ENCODE measurements at places on chromosomes 4 and X. TPM values are rescaled to one million over a fixed set of nuclear protein-coding genes. Genes with fewer than 3 reads are reported as not detected.

GYPA gene
- total RNA-seq, result not detected

CXorf66 gene
- total RNA-seq, result not detected

ATP1B4 gene
- total RNA-seq, result not detected

XIAP gene
- 41.4 TPM for total RNA-seq

PDLIM3 gene
- total RNA-seq, result 0.63 TPM

ARHGEF38 gene
- total RNA-seq, result not detected

HAND2 gene
- total RNA-seq, result not detected

MXRA5 gene
- not detected for total RNA-seq

STPG2 gene
- total RNA-seq, result not detected

AMTN gene
- total RNA-seq, result not detected

SLC38A5 gene
- total RNA-seq, result 37.0 TPM

CDS1 gene
- 0.92 TPM for total RNA-seq

RNF150 gene
- total RNA-seq, result 0.35 TPM

GPR34 gene
- not detected for total RNA-seq

ZFYVE28 gene
- 45.4 TPM for total RNA-seq

RHOXF2B gene
- total RNA-seq, result not detected

USP46 gene
- 8.0 TPM for total RNA-seq

UGT2B15 gene
- 0.44 TPM for total RNA-seq

SLC9B1 gene
- total RNA-seq, result 4.2 TPM

DCAF4L1 gene
- total RNA-seq, result 0.37 TPM

FAM114A1 gene
- total RNA-seq, result 0.35 TPM

STOX2 gene
- 0.50 TPM for total RNA-seq

DEFB131A gene
- not detected for total RNA-seq

ENPEP gene
- not detected for total RNA-seq

FAM13A gene
- total RNA-seq, result 92.9 TPM

F9 gene
- 0.25 TPM for total RNA-seq

CTSO gene
- 10.4 TPM for total RNA-seq

ADGRG4 gene
- total RNA-seq, result not detected

UCP1 gene
- not detected for total RNA-seq

SSX2 gene
- not detected for total RNA-seq

IL13RA1 gene
- 1.1 TPM for total RNA-seq

RNF212 gene
- 3.9 TPM for total RNA-seq

CFI gene
- 0.92 TPM for total RNA-seq

SCOC gene
- 19.2 TPM for total RNA-seq

HSD17B10 gene
- total RNA-seq, result 50.5 TPM

FRG1 gene
- 47.8 TPM for total RNA-seq

GAGE13 gene
- total RNA-seq, result not detected

PNPLA4 gene
- total RNA-seq, result 6.2 TPM

GLRB gene
- total RNA-seq, result not detected

F11 gene
- total RNA-seq, result not detected

PSAPL1 gene
- total RNA-seq, result not detected

GPM6B gene
- total RNA-seq, result not detected

S100P gene
- total RNA-seq, result 2.2 TPM

CNKSR2 gene
- total RNA-seq, result 10.4 TPM

RIBC1 gene
- 2.3 TPM for total RNA-seq

HGFAC gene
- 0.70 TPM for total RNA-seq

SPATA4 gene
- total RNA-seq, result not detected

MAGEA9 gene
- total RNA-seq, result not detected

PCDH7 gene
- not detected for total RNA-seq

DCAF8L2 gene
- total RNA-seq, result not detected

TEX11 gene
- total RNA-seq, result not detected

GCNA gene
- 7.2 TPM for total RNA-seq

All from T-cell (primary cell).